Naive B cell (primary cell): ENCODE measurements at places on chromosomes 2 and 18.

DNA sequence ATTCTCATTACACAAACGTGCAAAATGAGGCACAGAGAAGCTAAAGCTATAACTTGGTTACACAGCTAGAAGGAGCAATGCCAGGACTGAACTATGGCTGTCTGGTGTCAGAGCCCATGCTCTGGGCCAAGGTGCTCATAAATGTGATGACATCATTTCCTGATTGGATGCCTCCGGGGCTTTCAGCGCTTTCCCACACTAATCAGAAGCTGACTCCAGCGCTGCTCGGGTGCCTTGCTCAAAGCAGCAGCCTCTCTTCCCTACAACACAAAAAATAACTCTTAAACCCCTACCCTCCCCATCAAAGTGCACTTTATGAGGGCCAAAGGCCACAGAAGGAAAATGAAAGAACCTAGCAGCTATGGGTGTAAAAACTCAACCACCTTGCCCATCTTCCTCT lies 90.7 kb downstream of the STK39 start:
- no peak for DNase-seq

GRCh38 chr2:235854276-235854675 lies 313.9 kb downstream of the GBX2 start:
- DNase-seq = no peak

- no peak for DNase-seq
Observed at GRCh38 chr2:142176941-142177340, 46.1 kb upstream of the LRP1B start.

DNA sequence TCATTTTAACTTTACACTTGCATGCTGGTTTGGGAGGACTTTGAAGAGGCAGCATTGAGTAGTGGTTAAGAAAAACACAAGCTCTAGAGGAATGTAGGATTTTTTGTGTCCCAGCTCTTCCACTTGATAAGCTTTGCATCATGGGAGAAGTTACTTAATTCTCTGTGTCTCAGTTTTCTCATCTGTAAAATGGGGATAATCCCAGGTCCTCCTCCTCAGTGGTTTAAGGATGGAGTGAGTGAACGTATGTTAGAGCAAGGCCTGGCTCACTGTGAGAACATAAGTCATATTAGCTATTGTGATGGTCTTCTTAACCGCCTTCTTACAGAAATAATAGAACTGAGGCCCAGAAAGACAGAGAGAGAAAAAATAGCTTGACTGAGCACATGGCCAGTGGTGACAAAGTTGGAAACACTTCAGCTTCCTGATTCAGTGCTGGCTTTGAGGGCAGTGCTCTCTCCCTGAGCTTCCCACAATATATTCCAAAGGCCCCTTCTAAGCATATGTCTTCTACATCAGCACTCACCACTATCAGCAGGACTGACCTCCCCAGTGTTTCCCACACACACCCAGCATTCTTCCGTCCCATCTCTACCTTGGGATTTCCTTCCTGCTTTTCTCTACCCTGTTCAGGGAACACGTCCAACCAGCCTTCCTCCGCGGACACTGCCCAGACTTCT lies 214.9 kb upstream of the TNP1 start:
- DNase-seq = no peak

DNA sequence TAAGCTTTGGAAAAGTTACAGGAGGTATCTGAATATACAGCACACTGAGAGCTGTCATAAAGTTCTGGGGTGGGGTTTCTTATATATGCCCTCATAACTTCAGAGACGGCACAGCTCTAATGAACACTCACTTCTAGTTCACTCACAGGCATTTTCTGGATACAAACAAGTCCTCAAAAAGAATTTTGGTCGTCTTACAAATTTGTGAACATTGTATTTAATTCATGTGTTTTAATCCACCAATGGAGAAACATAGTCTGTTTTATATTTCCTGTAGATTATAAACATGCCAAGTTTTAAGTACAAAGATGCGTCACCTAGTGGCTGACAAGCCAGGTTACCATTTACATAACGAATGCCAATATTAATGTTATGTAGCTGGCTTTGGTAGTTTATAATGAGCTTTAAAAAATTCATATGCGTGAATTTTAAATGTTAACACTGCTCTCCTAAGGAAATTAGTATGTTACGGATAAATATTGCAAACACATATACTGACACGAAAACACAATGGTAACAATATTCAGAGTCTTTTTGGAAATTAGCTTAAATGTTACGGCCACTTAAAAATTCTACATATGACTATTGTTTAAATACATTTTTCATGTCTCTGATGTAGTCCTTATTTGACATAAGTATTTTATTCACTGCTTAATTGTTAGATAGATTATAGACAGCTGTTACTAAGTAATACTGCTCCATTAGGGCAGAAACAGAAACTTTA lies 2.5 kb downstream of the COL3A1 start:
- no peak for DNase-seq

DNA sequence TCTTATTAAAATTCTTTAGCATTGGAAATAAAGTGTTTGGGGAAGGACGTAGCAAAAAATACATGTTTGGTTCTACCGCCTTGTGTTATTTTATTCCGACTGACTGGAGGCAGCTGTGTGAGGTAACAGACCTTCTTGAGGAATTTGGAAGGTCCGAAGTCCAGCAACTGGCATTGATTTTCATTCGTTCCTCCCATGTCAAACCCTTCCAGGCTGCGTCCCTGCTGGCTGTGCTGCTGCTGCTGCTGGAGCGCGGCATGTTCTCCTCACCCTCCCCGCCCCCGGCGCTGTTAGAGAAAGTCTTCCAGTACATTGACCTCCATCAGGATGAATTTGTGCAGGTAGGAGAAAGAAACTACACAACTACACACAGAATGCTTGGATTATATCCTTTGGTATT lies 21.8 kb downstream of the CNDP1 start:
- no peak for DNase-seq

DNA sequence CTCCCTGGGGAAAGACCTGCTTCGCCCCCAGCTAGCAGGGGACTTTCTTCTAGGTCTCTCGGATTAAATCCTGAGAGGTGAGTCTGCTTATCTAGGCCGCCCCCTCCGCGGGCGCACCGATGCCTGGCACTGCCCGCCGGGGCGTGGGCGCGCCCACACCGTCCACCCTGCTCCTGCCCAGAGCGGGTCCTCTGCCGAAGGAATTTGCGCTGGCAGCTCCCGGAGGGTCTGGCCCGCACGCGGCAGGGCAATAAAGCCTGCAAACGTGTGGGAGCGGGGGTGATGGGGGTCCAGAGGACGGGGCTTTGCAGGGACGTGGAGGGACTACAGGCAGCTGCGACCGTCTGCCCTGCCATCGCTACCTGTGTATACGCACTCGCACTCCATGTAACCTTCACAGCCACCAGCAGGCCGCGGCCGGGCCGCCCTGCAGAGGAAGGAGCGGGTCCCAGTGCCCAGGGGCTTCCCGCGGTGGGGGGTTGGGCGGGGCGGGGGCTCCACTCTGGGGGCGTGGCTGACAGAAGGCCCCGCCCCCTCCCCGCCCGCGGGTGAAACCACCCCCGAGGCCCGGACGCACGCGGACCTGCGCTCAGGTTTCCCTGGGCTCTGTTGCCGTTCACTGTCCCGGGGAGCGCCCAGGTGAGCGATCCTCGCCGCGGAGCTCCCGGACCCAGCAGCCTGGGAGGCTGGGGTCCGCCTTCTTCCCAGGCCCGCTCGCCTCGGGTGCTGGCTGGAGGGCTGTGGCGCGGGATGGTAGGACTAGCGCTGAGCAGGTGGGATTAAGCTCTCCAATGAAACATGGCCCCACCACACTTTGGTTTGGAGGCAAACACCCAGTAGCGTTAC lies 174.5 kb upstream of the HS6ST1 start:
- no peak for DNase-seq

DNA sequence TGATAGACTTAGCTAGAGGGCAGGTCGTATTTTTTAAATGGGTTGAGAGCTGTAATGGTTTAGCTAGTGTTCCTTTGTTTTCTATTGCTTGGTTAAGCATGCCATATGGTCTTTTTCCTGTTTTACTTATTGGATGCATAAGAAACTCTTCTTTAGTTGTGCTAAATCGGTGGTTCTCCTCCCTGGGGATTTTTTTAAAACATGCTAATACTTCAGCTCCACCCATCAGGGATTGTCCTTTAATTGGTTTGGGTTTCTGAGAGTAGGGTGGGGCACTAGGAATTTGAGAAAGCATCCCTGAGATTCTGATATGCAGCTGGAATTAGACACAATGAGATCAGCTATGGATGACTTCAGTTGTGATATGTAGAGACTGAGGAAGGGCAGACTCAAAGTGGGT lies 497.2 kb downstream of the THSD7B start:
- no peak for DNase-seq
